ENCODE measurements at places on chromosomes 4 and X.

DNA sequence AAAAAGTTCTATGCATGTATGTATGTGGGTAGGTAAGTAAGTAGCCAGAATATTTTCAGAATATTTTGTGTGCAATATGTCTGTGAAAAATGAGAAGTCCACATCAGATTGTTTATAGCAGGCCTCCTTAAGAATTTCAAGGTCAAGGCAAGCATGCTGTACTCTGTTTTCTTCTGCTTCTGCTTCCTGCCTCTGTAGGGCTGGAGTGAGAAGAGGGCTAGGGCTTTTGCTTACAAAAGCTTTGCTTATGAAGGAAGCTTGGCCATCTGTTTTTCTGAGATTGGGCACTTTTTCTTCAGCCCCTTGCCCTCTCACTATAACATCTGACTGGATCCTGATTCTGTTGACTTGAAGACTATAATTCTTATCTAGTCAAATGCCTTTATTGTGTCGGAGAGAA, 150.4 kb downstream of the EMCN start:
- no peak for DNase-seq

- DNase-seq, result no peak
Observed at GRCh38 chrX:69185141-69185540, 19.9 kb upstream of the PJA1 start.

- no peak for DNase-seq
Observed at GRCh38 chr4:70518716-70519115, 347 bp downstream of the AMTN start.

- no peak for DNase-seq
Observed at GRCh38 chr4:169128902-169129301, 118.8 kb upstream of the CBR4 start.

GRCh38 chr4:155828628-155829027, 37.4 kb downstream of the ASIC5 start:
- no peak for DNase-seq

DNA sequence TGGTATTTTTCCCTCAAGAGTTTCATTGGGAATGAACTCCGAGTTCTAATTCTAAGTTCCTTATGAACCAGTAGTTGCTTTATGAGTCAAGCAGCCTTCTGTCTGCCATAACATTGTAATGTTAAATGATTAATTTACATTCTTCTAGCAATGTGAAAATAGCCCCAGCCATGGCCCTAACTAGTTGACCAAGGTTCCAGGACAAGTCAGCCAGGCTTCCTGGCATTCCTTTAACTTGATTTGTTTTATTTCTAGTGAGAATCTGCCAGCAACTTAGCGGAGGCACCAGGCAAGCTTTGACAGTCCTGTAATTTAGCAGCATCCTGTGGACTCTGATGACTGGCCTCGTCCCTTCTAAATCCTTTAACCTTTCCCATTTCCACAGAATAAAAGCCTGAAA, 69.0 kb downstream of the GLRA2 start:
- DNase-seq, result no peak

- DNase-seq, result no peak
Observed at GRCh38 chr4:35125995-35126712, 1118.2 kb downstream of the ARAP2 start.

DNA sequence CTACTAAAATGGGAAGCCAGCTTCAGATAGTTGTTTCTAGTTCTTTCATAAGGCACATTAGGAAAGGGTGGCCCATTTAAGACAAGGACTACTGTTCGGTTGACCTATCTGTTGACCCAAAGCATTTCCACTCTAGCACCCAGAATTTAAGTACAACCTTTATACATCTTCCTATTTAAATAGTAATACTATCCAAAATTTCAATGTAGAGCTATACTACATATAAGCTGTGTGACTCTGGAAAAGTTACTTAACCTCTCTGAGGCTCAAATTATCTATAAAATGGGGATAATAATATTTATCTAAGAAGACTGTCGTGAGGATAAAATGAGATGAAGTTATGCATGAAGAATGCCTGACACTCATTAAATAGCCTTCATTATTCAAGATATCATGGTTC, 82.0 kb upstream of the TMEM164 start:
- no peak for DNase-seq

GRCh38 chr4:142427456-142427855, 418.6 kb downstream of the INPP4B start:
- no peak for DNase-seq

DNA sequence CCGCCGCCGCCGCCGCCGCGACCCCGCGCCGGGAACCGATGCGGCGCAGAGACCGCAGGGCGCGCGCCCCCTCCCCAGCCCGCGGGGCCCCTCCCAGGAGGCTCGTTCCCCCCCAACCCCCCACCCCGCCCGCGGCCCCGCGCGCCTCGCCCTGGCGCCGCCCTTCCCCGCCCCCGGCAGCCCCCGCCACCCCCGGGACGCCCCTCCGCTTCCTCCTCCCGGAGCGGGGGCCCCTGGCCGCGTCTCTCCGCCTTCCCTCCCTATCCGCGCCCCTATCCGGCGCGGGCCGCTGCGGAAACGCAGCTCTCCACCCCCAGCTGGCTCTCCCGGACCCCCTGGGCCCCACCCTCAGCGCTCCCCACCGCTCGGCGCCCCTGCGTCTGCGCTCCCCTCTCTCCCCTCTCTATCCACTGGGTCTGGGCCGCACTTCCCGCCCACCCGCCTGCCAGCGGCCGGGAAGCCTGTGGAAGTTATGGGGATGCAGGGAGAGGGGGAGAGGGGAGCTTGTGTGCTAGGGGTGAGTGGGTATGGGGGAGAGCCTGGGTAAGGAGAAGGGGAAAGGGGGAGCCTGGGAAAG, at the start of gene TMEM271:
Gene TMEM271 (minus strand): TSS at position 51 of the 577 bp plus-strand sequence. CDS start 233 bp downstream, outside the sequence.
- DNase-seq, result no peak

DNA sequence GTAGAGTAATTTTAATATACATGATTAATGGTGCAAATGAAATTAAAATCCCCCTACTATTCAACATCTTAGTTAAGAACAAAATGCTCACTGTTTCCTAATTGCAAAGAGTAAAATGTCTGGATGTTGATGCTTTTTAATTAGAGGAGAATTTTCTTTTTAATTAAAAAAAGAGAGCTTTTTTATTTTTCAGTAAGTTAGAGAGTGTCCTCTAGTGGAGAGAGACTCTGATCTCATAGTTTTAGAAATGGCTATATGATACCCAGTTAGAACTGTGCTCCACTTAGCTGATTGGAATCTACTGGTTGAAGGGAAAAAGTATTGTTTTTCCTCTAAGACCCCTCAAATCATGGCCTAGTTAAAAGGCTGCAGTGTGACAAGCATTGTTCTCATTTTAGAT, 312.0 kb upstream of the MAGEB2 start:
- DNase-seq, result no peak

DNA sequence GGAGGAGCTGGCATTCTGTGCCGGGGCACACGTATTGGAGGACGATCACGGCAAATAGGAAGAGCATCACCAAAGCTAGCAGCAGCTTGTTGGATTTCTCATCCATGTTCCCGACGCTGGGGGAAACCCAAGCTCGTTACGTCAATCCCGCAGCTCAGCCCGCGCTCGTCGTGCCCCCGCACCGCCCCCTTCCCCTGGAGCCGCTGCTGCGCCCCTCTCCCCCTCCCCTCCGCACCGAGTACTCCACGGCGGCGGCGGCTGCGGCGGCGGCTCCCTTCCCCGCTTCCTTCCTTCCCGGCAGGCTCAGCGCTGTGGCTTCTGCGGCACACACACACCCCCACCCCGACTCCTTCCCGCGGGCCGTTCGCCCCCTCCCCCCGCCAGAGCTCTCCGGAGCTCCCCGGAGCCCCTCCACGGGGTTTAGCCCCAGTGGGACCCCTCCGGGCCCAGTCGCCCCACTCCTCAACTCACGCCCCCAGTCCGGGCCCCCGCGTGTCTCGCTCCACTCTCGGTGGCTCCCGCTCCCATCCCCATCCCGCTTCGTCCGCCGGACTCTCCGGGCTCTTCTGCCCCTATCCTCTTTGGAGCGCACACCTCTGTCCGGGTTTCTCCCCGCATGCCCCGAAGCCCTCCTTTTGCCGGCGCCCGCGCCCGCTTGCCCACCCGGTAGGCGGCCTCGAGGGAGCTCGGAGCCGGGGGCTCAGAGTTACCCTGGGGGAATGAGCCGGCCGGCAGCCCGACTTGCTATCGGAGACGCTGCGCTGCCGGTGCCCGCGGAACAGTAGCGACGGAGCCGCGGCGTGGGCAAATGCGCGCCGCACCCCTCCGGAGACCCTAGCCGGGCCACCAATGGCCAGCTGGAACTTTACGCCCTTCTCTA, 978 bp downstream of the HS6ST2 start:
- DNase-seq, result no peak

DNA sequence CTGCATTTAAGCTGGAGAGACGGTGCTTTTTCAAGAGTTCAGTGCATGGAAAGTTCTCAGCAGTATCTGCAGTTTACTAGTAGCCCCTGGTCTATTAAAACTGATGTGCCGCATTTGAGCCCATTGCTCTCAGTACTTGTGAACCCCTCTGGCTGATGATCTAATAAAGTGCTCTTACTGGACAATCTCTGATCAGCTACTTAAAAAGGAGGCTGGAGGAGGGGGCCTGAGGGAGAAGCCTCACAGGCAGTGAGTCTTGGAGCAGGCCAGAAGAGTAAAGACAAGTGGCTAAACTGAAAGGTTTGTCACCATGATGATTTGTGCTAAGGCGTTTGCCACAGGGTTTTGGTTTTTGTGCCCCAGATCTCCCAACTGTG, 138.5 kb downstream of the ARX start:
- no peak for DNase-seq

DNA sequence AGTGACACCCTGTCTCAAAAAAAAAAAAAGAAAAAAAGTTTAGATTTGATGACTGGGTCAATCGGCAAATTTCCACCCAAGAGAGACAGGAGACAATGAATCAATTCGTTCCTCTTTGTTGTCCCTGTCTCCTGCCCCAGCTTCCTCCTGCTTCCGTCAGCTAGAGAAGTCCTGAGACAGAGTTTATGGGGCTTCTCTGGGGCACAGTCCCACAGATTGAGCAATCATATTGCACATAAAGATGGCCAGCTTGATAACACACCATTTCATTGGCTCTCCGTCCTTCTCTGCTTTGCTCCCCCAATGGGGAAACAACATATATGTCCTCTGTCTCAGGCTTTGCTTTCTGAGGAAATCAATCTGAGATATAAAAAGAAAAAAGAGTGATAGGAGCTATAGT, 78.4 kb upstream of the FUNDC1 start:
- DNase-seq, result no peak

- DNase-seq, result no peak
Observed at GRCh38 chr4:108450236-108450898, 170.0 kb upstream of the RPL34 start.

GRCh38 chrX:77814210-77814609, 28.2 kb upstream of the ATRX start:
- no peak for DNase-seq

GRCh38 chr4:85522836-85523235, 47.9 kb downstream of the ARHGAP24 start:
- no peak for DNase-seq

- no peak for DNase-seq
Observed at GRCh38 chr4:4526401-4526800, 15.4 kb downstream of the STX18 start.

- no peak for DNase-seq
Observed at GRCh38 chrX:39320165-39320564, 518.9 kb downstream of the MID1IP1 start.

- DNase-seq, result no peak
Observed at GRCh38 chr4:127182687-127183086, 450.1 kb upstream of the INTU start.

GRCh38 chrX:17028356-17028755, 81.9 kb downstream of the REPS2 start:
- DNase-seq, result no peak

DNA sequence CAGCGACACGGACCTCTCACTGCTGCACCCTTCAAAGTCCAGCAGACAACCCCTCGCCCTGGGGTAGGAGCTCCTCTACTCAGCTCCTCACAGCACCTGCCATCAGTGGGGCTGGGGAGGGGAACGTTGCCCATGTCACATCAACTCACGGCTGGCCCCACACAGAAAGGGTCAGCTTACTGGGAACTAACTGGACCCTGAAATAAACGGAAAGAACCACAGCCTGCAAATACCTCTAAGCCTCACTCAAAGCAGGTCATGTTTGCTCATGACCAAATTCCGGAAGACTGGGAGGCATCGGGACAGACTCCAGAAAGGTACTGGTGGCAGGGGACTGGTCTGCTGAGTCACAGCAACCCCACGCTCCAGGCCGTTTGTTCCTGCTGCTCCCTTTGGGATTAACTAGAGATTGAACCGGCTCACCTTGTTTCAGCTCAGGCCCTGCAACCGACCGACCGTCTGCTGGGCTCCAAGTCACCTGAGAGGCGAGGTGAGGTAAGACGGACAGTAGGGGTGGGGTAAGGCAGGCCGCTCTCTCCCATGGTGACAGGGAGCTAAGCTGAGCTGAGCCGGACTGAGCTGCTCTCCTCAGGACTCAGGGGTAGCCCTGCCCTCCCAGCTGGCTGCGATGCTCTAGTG, 5.6 kb downstream of the G6PD start:
- DNase-seq, result no peak

All from stimulated activated CD8-positive, alpha-beta memory T cell treated with anti-CD3 and anti-CD28 coated beads, Interleukin-15, amount 100 ng/mL, for 4 hours (primary cell).